ENCODE measurements at places on chromosomes 2 and 18.
A peak's percentile ranks its signal among the peaks of the same experiment; 100 is the strongest.

DNA sequence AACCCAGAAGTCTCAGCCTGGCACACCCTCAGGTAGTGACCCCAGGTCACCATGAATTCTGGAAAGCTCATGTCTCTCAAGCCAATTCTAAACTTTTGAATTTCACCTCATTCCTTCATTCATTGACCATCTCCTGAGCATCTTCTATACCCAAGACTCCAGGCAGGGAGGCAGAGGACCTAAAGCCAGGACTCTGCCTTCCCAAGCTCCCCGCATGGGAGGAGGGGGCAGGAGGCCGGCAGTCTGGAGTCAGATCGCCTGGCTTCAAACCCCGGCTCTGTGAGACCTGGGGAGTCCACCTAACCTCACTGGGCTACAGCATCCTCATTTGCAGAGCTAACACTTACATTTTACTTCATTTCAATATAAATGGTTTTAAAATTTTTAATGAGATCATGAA lies 59.0 kb downstream of the SMAD7 start:
- DNase-seq, result no peak

DNA sequence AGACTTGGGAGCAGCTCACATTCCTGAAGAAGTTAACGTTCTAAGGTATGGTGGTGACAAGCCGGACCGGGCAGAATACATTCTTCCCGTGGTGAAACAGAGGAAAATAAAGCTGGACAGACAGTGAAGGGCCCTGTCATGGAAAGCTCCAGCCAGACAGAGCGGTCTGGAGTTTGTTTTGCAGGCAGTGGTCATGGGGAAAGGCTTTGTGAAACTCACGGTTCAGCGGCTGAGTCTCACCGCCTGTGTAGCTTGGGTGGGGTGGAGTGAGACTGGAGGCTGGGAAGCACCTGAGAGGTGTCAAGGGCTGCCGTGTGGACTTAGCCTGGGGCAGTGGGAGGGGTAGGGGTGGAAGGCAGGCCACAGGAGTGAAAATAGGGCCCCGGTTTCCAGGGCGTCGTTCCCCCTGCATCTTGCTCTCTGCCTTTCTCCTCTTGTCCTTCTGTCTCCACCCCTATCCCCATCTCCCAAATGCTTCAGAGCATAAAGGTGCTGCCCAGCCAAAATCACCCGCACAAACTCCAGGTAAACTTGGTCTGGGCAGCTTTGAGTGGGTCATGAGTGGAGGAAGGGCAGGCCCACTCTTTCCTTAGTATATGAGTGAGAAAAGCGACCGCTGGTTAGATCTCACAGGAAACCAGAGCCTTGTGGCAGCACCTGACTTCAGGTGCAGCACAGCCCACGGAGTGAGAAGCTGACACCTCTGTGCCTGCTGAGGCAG lies 11.4 kb upstream of the SLC20A1 start:
- no peak for DNase-seq

DNA sequence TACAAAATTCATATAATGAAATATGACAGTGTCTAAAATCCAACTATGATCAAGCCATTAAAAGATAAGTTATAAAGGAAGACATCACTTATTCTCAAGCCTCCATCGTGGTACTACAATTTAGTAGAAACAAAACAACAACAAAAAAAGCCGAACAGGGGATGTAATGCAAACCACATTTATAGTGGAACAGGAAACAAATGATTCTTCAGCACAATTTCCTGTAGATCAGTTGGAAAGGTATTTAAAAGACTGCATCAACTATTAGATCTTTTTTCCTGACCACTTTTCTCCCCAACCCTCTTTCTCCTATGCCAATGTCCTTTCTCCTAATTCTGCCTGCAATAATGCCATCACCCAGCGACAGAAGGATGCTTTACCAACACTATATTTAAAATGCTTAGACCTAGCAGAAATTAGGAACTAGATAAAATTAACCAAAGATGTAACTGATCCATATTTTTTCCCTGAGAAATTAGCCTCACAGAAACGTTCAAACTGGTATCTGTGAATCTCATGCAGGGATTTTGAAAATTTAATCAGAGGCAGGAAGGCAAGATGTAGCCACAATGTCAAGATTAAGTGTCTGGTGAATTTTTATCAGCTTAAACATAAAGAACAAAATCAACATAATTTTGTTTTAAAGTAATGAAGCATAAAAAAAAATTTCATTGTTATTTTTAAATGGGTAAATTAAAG lies 271.4 kb downstream of the TCF4 start:
- no peak for DNase-seq

- DNase-seq, result no peak
These were observed 12.2 kb downstream of the SCN2A start for GRCh38 chr2:165251366-165251765.

DNA sequence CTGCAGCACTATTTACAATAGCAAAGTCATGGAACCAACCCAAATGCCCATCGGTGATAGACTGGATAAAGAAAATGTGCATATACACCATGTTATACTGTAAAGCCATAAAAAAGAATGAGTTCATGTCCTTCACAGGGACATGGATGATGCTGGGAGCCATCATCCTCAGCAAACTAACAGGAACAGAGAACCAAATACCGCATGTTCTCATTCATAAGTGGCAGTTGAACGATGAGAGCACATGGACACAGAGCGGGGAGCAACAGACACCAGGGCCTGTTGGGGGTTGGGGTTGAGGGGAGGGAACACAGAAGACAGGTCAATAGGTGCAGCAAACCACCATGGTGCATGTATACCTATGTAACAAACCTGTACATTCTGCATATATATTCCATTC lies 33.5 kb downstream of the HNMT start:
- DNase-seq, result no peak

DNA sequence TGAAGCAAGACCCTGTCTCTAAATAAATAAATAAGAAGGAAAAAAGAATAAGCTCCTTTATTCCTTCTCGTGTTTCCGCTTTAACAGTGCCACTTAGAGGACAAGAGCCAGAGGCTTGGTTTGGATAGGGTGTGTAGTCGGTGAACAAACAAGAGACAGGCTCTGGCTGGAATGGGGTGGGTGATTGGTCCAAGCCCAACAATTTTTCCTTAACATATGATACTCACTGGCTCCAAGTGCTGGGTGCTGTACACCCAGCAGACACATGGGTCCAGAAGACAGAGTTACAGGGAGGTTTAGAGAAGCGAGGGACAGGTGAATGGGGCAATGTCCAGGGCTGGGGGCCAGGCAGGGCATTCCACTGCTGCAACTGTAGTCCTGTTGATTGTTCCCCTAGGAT lies 77.8 kb downstream of the NCAPH start:
- DNase-seq, result no peak

GRCh38 chr2:148917431-148917830 lies 42.4 kb downstream of the KIF5C start:
- DNase-seq, result no peak

DNA sequence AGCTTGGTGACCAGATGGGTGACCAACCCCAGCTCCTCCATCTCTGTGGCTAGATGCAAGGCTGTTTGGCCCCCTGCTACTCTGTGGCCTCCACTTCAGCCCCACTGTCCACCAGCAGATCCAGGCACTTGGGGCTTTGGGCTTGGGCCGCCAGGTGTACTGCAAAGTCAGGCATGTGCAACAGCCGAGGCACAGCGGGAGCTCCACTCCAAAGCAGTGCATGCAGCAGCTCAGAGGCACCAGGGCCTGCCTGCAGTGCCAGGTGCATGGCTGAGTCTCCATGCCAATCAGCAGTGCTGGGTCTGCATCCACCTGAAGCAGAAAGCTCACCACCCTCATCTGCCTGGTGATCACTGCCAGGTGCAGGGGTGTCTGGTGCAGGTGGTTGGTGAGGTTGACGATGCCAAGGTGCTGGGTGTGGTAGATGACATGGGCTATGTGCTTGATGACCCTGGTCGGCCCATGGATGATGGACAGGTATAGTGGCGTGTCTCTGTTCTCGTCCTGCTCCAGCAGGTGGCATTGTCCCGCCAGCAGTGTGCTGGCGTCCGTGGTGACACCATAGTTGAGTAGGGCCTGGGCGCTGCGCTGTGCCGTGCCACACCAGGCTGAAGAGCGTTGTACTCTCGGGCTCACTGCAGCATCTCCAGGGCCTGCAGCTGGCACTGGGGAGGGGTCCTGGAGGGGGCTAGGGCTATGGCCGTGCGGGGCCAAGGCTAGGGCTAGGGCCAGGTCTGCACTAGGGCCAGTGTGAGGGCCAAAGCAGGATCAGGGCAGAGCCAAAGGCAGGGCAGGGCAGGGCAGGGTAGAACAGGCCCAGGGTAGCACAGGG lies 1.0 kb upstream of the ANKRD62 start:
- DNase-seq, result no peak

- DNase-seq, result no peak
These were observed 134.7 kb downstream of the MSTN start for GRCh38 chr2:189927823-189928222.

- DNase-seq, result no peak
These were observed 17.3 kb downstream of the GRHL1 start for GRCh38 chr2:9968553-9969497.

DNA sequence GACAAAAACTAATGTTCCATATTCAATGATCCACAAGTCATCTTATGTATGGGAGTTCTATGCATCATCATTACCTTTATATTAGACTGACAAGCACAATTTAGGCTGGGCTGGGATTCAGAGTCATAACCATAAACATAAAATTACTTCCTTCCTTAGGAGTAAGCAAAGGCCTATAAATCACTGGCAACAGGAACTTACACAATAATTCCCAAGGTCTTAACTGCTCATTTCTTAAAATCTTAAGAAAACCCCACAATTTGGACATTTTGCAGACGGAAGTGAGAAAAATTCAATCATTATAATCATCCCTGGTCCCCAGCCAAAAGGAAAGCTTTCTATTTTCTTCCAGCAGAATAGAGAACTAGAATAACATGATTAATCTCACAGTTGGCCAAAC lies 232.3 kb downstream of the DYM start:
- no peak for DNase-seq

DNA sequence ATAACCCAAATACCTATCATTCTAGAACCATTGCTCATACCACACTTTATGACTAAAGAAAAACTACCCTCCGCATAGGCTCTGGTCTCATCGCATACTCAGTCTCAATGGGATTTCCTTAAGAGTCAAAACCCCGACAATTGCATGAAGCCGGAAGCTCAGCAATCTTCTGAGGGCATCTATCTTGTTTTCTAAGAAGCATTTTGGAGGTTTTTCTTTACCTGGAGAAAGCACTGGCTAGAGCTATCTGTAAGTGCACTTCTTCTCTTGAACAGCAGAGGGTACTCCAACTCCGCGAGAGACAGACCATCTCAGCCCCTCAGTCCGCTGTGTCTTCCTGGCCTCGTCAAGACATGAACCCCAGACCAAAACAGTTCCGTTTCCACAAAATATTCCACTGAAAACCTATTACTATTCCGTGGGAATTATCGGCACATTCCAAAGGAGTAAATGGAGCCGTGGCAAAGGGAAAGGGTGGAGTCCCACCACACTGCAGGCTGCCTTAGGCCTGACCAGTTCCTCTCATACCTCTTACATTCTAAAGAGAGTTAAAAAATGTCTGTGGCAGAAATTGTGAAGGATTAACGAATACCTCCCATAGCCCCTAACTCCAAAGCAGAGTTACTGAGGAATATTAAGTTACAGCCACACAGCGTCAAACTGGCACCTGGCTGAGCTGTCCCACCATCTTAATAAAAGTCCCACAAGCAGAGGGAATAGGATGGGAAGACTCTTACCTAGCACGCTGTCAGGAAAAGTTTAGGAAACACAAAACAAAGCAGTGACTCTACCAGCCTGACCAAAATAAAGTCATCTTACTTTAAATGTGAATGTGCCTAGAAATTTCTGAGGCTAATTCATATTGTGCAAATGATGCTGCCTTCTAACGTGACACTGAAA lies 325.6 kb upstream of the VRK2 start:
- no peak for DNase-seq

DNA sequence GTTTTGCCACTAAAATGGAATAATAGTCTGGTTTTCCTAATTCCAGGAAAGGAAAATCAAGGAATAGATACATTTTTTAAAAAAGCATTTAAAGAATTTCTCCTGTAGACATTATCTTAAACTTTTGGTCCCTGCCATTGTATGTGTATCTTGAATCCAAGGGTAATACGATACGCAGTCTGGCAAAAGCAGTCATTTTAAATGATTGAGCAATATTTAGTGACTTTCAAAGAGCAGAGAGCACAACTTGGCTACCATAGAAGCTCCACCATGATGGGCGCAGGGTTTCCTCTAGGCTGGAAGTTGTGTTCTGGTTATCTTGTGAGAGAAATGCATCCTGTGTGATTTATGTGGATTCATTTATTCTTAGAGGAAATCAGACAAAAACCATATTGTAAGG lies 92.9 kb downstream of the NEDD4L start:
- no peak for DNase-seq

- DNase-seq, result no peak
These were observed 22.7 kb downstream of the CYB5A start for GRCh38 chr18:74268933-74269620.

DNA sequence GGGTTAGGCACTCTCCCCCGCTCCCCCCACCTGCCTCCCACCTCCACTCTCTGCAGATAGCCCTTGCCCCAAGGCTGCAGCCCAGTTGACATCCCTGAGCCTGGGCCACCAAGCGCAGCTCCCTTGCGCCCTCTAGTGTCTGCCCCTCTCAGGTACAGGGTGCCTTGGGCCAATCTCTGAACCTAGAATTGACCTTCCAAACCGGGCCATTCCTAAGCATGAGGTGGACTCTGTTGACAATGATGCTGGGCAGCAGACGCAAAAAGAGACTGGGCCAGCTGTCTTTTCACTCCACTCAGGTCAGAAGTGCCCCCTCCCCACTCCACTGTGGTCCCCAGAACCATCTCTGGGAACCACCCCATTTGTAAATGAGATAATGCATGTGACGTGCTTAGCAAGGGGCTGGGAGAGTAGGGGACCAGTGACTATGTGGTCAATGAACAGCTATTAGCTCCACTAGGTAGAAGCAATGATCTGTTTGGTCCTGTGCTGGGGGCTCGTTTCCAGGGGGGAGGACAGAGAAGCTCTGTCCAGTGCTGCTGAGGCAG lies 43.3 kb upstream of the PLB1 start:
- peak; percentile 63 for DNase-seq

DNA sequence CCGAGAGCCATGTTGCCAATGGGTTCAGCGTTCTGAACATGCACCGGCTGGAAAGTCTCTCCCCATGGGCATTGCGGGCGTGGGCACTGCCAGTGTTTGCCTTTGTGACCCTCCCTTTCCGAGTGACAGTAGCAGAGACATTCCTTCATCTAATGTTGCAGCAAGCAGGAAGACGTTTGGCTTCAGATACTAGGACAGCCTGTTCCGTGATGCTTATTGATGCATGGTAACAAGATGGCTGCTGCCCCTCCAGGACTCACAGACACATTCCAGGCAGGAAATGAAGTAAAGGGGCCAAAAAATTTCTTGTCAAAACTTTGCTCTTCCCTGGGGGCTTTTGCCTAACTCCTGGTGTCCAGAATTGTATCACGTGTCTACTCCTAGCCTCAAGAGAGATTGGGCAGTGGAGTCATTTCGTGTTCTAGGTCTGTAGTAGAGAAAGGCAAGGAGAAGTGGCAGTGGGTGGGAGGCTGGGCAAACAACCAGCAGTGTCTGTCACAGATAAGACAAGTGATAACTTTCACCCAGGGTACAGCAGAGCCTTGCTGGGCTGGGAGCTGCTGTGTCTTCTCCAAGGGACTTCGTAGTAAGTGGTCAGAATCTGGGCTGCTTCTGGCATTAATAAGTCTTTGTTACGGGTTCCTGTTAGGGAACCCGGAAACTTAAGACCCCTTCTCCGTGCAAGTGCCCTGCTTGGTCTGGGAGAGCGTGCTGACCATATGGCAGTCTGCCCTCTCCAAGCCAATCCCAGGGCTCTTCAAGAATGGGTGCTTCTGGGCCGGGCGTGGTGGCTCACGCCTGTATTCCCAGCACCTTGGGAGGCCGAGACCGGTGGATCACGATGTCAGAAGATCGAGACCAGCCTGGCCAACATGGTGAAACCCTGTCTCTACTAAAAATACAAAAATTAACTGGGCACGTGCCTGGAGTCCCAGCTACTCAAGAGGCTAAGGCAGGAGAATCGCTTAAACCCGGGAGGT lies 93.5 kb downstream of the TFCP2L1 start:
- DNase-seq, result no peak

Measured in activated CD8-positive, alpha-beta memory T cell treated with anti-CD3 and anti-CD28 coated beads for 4 hours (primary cell).